Muscle of leg (tissue), 16 donors: ENCODE measurements at places on chromosomes 5 and 9.

- DNase-seq = no peak
- no peaks in the 10 kb centered on the region for H3K36me3 ChIP-seq
- H3K4me1 ChIP-seq = peaks cover 3% of the 10 kb centered on the region
- H3K27me3 ChIP-seq = peaks cover 10% of the 10 kb centered on the region
These were observed 19.2 kb downstream of the NKD2 start for GRCh38 chr5:1027631-1028441.

GRCh38 chr5:41637869-41638268 lies 127.5 kb upstream of the PLCXD3 start:
- no peak for DNase-seq
- H3K27ac ChIP-seq = no peak overlapping the region
- no peaks in the 10 kb centered on the region for H3K4me1 ChIP-seq
- H3K36me3 ChIP-seq = no peaks in the 10 kb centered on the region

DNA sequence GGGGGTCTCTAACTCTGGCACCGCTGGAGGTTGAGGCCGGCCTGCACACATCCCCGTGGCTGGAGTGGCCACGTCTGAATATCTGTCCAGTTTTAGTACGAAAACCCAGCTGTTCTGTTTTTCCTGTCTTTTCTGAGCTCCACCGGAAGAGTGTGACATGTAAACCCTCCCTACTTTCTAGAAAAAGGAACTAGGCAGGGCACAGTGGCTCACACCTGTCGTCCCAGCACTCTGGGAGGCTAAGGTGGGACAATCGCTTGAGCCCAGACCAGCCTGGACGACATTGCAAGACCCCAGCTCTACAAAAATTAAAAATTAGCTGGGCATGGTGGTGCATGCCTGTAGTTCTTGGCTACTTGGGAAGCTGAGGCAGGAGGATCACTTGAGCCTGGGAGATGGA lies 8.2 kb upstream of the PHYKPL start:
- no peaks in the 10 kb centered on the region for H3K27me3 ChIP-seq
- no peaks in the 10 kb centered on the region for H3K36me3 ChIP-seq
- H3K4me1 ChIP-seq = peaks cover 34% of the 10 kb centered on the region
- no peak overlapping the region for H3K27ac ChIP-seq

DNA sequence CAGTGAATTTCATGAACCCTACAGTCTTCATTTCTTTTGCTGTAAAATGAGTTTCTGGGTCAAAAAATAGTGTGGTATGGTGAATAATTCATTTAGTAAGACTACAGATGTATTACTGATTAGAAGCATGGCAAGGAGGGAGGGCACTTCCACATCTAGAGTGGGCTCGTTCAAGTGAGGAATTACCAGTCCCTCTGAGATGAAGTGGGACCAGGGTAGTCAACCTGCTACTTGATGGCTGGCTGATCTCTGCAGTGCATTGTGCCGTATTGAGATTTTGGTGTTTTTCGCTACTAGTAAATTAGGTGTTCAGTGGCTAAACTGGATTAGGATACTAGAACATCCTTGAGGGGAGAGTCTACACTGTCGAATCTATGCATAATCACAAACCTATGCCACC lies 10.8 kb downstream of the CDC37L1 start:
- DNase-seq = no peak
- H3K4me3 ChIP-seq = no peak overlapping the region
- H3K36me3 ChIP-seq = peaks cover 17% of the 10 kb centered on the region
- no peak overlapping the region for H3K27ac ChIP-seq
- H3K4me1 ChIP-seq = no peaks in the 10 kb centered on the region

- DNase-seq = no peak
- no peak overlapping the region for H3K4me3 ChIP-seq
- H3K36me3 ChIP-seq = no peaks in the 10 kb centered on the region
These were observed 45.3 kb upstream of the NKD2 start for GRCh38 chr5:963310-963672.

- no peaks in the 10 kb centered on the region for H3K4me1 ChIP-seq
- H3K36me3 ChIP-seq = no peaks in the 10 kb centered on the region
- no peak overlapping the region for H3K4me3 ChIP-seq
- no peak overlapping the region for H3K27ac ChIP-seq
These were observed 5.0 kb downstream of the PAEP start for GRCh38 chr9:135566552-135566951.

DNA sequence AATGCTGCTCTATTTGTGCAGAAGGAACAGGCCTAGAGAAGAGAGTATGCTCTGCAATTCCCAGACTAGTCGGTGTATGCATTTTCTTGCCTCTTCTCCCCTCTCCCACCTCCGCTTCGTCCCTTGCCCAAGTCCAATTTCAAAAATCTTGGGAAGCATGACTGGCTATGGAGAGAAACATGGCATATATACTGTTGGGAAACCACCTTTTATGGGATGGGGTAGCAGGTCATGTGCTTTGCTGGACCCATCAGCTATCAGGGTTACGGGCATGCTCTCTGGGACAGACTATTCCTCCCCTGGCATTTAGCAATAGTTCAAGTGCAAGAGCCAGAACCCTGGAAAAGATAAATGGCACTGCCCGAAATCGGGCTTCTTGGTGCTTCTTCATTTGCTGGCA lies 12.0 kb downstream of the ISL1 start:
- no peaks in the 10 kb centered on the region for H3K36me3 ChIP-seq
- H3K4me3 ChIP-seq = no peak overlapping the region
- peaks cover 7% of the 10 kb centered on the region for H3K4me1 ChIP-seq
- DNase-seq = no peak
- H3K27me3 ChIP-seq = peaks cover 64% of the 10 kb centered on the region

- no peak overlapping the region for H3K4me3 ChIP-seq
- H3K4me1 ChIP-seq = peaks cover 10% of the 10 kb centered on the region
- H3K27me3 ChIP-seq = no peaks in the 10 kb centered on the region
- peak; percentile 42 for DNase-seq
- H3K27ac ChIP-seq = no peak overlapping the region
- H3K36me3 ChIP-seq = peaks cover 3% of the 10 kb centered on the region
These were observed 289.2 kb upstream of the DMRT1 start for GRCh38 chr9:551986-552929.

- H3K36me3 ChIP-seq = no peaks in the 10 kb centered on the region
- H3K27me3 ChIP-seq = no peaks in the 10 kb centered on the region
- no peak overlapping the region for H3K27ac ChIP-seq
- no peak for DNase-seq
- no peak overlapping the region for H3K4me3 ChIP-seq
These were observed 725.3 kb upstream of the PTPRD start for GRCh38 chr9:11338130-11338529.

DNA sequence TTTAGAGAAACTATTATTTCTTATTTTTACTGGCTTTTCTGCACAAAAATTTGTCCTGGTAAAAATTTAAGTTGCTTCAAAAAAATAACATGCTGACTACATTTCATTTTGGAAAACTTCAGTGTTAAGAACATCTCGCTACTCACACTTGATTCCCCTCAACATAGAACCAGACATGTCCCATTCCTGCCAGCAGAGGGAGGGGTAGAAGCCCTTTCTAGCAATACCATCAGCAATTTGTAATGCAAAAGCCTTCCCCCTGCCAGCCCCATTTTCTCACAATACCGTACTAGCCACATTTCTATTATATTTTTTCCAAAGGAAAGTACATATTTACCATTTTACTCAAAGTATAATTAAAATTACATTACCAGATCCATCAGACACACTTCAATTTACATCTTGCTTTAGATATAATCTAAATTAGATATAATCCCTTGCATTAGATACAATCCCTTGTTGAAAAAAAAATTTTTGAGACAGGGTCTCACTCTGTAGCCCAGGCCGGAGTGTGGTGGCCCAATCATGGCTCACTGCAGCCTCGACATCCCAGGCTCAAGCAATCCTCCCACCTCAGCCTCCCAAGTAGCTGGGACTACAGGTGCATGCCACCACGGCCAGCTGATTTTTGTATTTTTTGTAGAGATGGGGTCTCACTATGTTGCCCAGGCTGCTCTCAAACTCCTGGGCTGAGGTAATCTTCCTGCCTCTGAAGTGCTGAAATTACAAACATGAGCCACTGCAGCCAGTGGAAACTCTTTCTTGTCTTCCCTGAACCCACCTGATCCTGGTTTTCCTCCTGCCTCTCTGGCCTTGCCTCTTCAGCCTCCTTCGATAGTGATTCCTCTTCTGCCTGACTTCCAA lies 39.6 kb upstream of the IDNK start:
- no peak overlapping the region for H3K4me3 ChIP-seq
- DNase-seq = peak; percentile 73
- H3K4me1 ChIP-seq = no peaks in the 10 kb centered on the region
- H3K27me3 ChIP-seq = no peaks in the 10 kb centered on the region
- H3K36me3 ChIP-seq = no peaks in the 10 kb centered on the region

GRCh38 chr9:77953590-77953989 lies 78.0 kb downstream of the GNAQ start:
- no peak for DNase-seq
- no peaks in the 10 kb centered on the region for H3K27me3 ChIP-seq
- H3K4me1 ChIP-seq = peaks cover 9% of the 10 kb centered on the region
- H3K4me3 ChIP-seq = no peak overlapping the region
- H3K27ac ChIP-seq = no peak overlapping the region

- peak within 1 kb of the TSS; percentile 97 for H3K27ac ChIP-seq
- H3K4me3 ChIP-seq = peak within 1 kb of the TSS; percentile 90
- H3K4me1 ChIP-seq = no peaks in the 10 kb centered on the region
- no peaks in the 10 kb centered on the region for H3K36me3 ChIP-seq
- H3K27me3 ChIP-seq = no peaks in the 10 kb centered on the region
These were observed at the start of gene PTBP3 for GRCh38 chr9:112332977-112333638. Gene PTBP3 (minus strand): TSS chr9:112333619. CDS start chr9:112297865, 35,754 bp downstream.

DNA sequence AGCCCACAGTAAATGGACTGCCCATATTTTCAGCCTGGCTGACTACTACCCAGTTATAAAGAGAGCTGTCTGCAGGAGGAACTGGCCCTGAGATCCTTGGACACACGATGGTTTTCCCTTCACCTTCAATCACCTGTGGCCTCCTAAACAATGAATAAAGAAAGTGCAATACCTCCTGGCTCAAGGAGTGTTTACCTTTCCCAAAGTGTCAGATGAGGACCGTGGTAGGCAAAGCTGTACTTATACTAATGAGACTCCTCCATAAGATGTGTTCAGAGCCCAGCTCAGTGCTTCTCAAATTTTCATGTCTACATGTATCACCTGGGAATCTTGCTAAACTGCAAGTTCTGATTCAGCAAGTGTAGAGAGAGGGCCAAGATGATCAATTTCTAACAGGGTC lies 284.5 kb upstream of the VLDLR start:
- no peak for DNase-seq
- H3K4me1 ChIP-seq = peaks cover 14% of the 10 kb centered on the region
- no peaks in the 10 kb centered on the region for H3K36me3 ChIP-seq
- no peak overlapping the region for H3K4me3 ChIP-seq

- no peaks in the 10 kb centered on the region for H3K36me3 ChIP-seq
- H3K4me3 ChIP-seq = peak overlapping the region; percentile 18
- H3K27ac ChIP-seq = no peak overlapping the region
- peaks cover 20% of the 10 kb centered on the region for H3K27me3 ChIP-seq
These were observed 6.3 kb upstream of the IFNA8 start for GRCh38 chr9:21402386-21403251.

GRCh38 chr5:150651382-150651781 lies 9.7 kb upstream of the MYOZ3 start:
- no peaks in the 10 kb centered on the region for H3K27me3 ChIP-seq
- peak; percentile 19 for DNase-seq
- H3K27ac ChIP-seq = no peak overlapping the region

- no peak overlapping the region for H3K27ac ChIP-seq
- H3K27me3 ChIP-seq = peaks cover 5% of the 10 kb centered on the region
- H3K4me1 ChIP-seq = peaks cover 11% of the 10 kb centered on the region
- DNase-seq = peak; percentile 85
These were observed 20.1 kb downstream of the C5orf58 start for GRCh38 chr5:170252720-170253350.

DNA sequence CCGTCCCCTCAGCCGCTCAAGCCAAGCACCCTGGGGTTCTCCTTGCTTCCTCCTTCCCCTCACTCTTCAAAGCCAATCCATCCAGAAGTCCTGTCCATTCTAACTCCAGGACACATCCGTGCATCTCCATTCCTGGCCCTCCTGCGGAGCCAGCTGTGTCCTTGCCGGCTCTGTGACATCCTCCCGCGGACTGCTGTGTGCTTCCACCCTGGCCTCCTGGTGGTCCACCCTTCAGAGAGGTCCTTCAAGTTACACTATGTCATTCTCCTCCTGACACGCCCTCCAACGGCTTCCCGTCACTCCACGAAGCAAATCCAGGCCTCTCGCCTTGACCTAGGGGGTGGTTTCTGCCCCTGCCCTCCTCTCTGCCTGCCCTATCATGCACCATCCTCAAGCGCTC lies 13.0 kb upstream of the SCGB3A1 start:
- no peaks in the 10 kb centered on the region for H3K36me3 ChIP-seq
- H3K27ac ChIP-seq = no peak overlapping the region
- no peak overlapping the region for H3K4me3 ChIP-seq
- DNase-seq = no peak
- H3K4me1 ChIP-seq = peaks cover 5% of the 10 kb centered on the region

GRCh38 chr5:470961-471749 lies 28.2 kb downstream of the EXOC3 start:
- peaks cover 34% of the 10 kb centered on the region for H3K36me3 ChIP-seq
- H3K4me1 ChIP-seq = peaks cover 27% of the 10 kb centered on the region

DNA sequence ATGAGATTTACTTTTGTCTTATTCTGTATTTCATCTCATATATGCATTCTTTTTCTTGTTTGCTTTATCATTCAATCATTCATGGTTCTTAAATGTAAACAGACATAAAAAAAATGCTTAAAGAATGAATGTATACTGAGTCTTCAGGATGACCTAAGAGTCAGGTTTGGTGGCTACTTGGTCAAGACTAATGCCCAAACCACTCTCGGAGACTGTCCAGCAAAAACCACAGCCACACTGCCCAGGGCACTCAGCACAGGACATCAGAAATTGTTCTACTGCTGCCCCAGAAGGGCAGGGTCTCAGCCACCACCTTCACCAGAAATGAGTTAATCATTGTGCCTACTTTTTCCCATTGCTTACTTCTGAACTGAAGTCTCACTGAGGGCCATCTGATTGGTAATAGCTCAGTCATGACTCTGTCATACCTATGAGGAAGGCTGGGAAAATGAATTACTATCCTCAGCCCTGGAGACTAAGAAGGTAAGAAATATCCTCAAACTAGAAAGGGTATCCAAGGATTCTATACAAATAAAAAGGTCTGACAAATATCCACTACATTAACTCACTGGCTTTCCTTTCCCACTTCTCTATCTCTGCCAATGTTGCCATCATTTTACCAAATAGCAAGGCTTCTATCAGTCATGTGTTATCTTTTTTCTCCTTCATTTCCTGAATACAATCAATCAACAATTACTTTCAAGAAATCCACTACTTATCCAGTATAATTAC lies 236.1 kb downstream of the CETN3 start:
- no peak overlapping the region for H3K4me3 ChIP-seq
- H3K27me3 ChIP-seq = no peaks in the 10 kb centered on the region
- no peak for DNase-seq

GRCh38 chr5:141851195-141851874 lies 26.9 kb downstream of the PCDH1 start:
- H3K4me1 ChIP-seq = peaks cover 25% of the 10 kb centered on the region
- H3K36me3 ChIP-seq = no peaks in the 10 kb centered on the region
- peaks cover 16% of the 10 kb centered on the region for H3K27me3 ChIP-seq
- H3K27ac ChIP-seq = peak overlapping the region; percentile 16
- DNase-seq = no peak
